ENCODE measurements at places on chromosomes 11 and 22.

- peak; percentile 40 for DNase-seq
These were observed 288.8 kb downstream of the CASP12 start for GRCh38 chr11:104609311-104610085.

DNA sequence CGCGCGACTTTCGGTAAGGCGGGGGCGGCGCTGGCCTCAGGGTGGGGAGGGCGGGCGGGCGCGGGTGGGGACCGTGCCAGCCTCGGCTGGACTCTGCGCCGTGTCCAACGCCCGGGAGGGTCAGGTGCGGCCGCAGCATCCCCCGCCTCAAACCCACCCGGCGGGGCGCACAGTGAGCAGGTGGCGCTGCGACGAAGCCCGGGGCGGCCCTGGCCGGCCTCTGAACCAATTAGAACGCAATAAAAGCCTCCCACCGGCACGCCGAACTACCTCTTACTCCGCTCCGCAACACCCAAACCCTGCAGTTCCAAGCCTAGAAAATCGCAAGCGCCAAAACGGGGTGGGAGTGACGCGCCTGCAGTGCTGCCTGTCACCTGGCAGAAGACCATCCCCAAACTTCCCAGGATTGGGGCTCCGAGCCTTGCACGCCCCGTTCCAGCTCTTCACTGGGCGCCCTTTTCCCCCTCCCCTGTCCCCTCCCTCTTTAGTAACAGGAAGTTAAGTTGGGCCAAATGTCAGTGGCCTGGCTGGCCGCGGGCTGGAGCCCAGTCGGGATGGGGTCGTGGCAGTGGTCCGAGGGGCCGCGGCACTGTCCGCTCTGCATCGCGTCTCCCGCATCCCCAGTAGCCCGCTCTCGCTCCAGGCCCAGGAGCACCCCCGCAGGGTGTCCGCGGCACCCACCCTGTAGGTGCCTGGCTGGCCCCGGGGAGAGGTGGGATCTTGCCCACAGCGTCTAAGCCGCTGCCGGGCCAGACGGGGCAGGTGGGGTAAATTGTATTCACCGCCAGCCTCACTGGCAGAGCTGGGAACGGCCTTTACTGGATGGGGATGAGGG is 541 bp downstream of the MICAL2 start:
- DNase-seq: no peak

DNA sequence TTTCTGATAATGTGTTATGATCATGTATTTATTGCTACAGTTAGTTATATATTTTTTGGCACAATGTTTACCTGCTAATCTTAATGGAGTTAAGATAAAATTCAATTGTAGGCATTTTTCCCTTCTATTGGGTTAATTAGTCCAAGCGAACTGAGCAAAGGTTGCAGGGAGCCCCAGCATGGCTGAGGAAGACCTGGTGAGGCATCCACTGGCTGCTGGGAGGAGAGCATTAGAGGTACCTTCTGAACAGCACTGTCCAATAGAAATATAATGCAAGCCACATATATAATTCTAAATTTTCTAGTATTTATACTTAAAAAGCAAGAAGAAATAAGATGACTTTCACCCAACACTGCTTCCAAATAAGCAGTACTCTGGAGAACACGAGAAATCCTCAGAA is 689 bp upstream of the TMEM126A start:
- no peak for DNase-seq

- DNase-seq: no peak
These were observed 148.3 kb upstream of the THY1 start for GRCh38 chr11:119571311-119571710.

DNA sequence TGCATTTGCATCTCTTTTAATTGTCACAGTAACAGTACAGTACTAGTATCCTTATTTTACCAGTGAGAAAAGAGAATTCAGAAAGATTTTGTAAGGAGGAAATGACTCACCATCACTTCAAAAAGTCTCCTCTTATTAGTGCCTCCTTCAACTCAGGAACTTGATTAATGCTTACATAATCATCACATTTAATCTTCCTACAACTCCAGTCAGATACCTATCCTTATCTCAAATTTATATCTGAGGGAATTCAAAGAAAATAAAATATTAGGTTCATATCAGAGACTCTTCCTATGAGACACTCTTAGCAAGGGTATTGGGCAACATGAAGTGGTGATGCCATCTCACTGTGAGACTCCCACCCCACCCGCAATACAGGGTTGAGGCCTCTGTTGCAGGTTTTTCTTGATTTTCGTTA is 26.1 kb upstream of the CTSC start:
- DNase-seq: no peak

GRCh38 chr22:45897736-45898135 is 79.2 kb downstream of the WNT7B start:
- DNase-seq: no peak

- DNase-seq: no peak
These were observed 10.2 kb downstream of the ADAMTS8 start for GRCh38 chr11:130418210-130418609.

GRCh38 chr11:23570828-23571227 is 710.6 kb upstream of the CCDC179 start:
- no peak for DNase-seq

DNA sequence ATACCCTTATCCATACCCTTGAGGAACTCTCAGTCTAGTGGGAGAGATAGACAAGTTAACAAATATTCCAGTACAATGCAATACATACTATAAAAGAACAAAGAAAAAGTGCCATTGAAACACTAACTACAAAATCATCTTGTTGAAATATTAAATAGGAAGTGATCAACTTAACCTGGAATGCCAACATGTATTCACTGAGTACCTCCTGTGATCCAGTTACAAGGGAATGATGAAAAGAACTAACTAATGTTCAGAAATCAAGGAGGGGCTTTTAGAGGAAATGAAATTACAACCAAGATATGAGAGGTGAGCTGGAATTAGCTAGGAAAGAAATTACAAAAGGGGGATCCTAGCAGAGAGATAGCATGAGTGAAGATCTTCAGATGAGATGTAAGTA is 6.2 kb upstream of the FIBIN start:
- DNase-seq: no peak

DNA sequence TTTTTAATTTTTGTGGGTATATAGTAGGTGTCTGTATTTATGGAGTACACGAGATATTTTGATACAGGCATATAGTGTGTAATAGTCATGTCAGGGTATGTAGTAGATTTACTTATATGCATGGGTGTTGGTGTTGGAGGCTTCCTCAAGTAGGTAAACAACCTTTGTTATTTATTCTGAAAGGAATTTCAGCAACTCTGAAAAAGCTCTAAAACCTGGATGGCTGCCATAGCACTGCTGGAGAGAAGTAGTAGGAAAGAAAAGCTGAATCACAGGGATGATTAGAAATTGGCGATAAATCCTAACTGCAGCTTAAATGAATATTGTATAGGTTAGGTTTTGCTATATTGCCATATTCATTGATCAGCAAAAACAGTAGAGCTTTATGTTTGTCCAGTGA is 44.4 kb upstream of the ST14 start:
- DNase-seq: no peak

- DNase-seq: no peak
These were observed 98.8 kb downstream of the MSANTD4 start for GRCh38 chr11:105923252-105923651.

GRCh38 chr11:32099516-32099915 is 8.6 kb downstream of the RCN1 start:
- no peak for DNase-seq

- DNase-seq: no peak
These were observed 3.6 kb upstream of the TBC1D22A start for GRCh38 chr22:46758867-46759290.

DNA sequence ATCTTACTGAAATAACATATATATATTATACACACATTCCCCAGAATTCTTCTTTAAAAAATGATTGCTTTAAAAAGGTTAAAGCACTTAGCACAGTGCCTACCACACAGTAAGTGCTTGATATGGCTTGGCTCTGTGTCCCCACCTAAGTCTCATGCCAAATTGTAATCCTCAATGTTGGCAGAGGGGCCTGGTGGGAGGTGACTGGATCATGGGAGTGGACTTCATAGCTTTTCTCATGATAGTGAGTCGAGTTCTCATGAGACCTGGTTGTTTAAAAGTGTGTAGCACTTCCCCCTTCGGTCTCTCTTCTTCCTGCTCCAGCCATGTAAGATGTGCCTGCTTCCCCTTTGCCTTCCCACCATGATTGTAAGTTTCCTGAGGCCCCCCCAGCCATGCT is 6.2 kb downstream of the CRYAB start:
- DNase-seq: no peak

GRCh38 chr11:89433278-89433677 is 57.9 kb downstream of the NOX4 start:
- DNase-seq: no peak

DNA sequence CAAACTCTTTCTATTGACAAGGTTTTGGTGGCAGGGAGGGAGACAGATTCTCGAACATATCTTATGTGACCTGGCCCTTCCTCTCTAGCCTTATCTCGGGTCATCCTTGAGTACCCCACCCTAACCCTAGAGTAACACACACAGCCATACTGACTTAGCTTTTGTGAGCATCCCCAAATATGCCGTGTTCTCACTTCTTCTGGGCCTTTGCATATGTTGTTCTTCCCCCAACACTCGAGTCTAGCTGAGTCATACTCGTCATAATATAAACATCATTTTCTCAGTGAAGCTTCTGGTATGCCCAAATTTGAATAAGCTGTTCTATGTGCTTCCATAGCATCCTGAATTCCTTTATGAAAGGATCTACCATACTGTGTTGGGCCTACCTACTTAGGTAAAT is 8.0 kb downstream of the TTC17 start:
- peak; percentile 19 for DNase-seq

GRCh38 chr11:128731041-128731663 is 37.3 kb downstream of the FLI1 start:
- DNase-seq: no peak

- peak; percentile 17 for DNase-seq
These were observed 252.0 kb downstream of the CTTN start for GRCh38 chr11:70650075-70650909.

GRCh38 chr22:33022231-33022630 is 36.0 kb downstream of the SYN3 start:
- DNase-seq: no peak

Measured in HFF-Myc (cell line).